ENCODE measurements at places on chromosomes 4 and X.

- no peak for DNase-seq
Measured at GRCh38 chr4:20284990-20285389, 33.3 kb downstream of the SLIT2 start.

DNA sequence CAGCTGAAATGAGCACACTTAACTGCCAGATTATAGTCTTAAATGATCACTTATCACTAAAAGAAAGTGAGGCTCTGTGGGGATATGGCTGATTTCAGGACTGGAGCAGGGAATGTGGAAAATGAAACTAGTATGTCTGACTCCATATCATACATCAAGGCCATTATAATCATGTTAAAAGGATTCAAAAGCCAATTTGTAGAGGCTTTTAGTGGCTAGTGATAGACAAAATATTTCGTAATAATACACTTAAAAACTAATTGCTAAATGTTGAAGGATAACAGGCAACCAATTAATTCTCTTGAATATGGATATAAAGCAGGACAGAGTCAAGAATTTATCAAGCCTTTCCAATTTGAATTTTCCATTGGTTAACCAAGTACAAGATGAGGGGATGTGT is 358.1 kb upstream of the NDST3 start:
- no peak for DNase-seq

- DNase-seq, result no peak
Measured at GRCh38 chrX:40661489-40661888, 14.1 kb upstream of the CXorf38 start.

DNA sequence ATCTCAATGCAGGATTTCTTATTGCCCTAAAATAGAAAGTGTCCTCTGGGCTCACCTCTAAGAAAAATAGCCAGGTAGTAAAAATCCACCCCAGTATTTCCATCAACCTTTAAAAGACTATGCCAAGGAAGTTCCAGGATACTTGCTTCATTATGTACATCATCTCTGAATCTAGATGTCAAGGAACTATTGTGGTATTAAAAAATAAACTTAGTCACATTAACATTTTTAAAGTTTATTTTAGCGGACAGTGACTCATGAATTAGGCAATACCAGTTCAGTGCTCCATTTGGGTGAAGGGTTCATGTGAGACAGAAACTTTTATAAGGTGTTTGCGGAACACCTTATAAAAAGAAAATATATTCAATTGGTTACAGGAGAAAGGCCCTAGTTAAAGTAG is 209.2 kb downstream of the ADAM29 start:
- DNase-seq, result no peak

DNA sequence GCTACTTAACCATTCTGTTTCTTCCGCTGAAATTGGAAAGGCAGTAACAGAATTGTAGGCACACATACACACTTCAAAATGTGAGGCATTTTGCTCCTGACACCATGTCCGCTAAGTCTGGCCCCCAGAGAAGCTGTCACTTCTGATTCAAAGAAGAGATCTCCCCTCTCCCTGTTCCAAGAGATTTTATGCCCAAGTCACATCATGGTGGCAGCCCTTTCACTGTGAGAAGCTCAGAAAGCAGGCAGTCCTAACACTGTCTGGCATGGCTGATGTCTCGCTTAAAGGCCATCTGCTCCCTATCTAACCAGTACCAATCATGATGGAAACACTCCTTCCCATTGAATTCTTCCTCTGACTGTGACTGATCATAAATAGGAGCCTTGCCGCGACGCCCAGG is 83.9 kb downstream of the BEND2 start:
- DNase-seq, result no peak

- no peak for DNase-seq
Measured at GRCh38 chr4:39587881-39588280, 50.8 kb downstream of the SMIM14 start.

Measured in NCI-H187 treated with DMSO at 0.1 percent for 48 hours (cell line).